ENCODE measurements at places on chromosomes 4 and X.

DNA sequence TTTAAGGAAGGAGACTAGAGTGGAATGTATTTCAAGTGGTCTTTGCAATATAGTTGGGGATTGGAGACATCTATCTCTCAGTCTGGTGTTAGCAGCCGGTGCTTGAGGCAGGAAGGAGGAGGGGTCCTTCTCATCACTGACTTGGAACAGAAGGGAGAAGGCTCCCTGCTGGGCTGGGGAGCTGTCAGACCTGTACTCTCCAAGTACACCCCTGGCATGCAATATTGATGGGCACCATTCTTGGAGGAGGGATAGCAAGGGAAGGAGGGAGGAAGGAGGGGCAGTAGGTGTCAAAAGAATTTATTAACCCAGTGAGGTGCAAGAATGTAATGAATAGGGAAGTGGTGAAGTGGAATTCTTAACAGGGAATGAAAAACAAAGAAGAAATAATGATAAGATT, 338.8 kb downstream of the UNC5C start:
- DNase-seq: no peak

- no peak for DNase-seq
Measured at GRCh38 chr4:118969359-118969758, 80.7 kb downstream of the SYNPO2 start.

DNA sequence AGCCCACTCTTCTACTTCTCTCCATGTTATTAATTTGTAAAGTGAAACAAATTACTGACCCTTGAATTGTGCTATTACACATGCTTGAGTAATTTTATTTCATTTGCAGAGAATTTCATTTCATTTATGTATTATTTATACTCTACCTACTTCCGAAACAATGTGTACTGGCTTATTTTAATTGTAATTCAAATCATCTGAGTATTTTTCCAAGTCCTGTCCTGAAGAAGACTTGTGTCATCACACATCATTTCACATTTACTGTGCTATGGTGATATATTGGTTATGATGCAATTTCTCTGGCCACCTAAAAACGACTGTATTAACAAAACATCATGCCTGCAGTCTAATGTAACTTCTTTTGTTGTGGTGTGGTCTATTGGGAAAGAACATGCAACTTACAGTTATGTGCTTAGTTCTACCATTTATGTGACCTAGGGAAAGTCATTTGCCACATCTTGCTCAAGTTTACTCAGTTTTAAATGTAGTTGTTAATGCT, 384.5 kb downstream of the RPA4 start:
- no peak for DNase-seq

DNA sequence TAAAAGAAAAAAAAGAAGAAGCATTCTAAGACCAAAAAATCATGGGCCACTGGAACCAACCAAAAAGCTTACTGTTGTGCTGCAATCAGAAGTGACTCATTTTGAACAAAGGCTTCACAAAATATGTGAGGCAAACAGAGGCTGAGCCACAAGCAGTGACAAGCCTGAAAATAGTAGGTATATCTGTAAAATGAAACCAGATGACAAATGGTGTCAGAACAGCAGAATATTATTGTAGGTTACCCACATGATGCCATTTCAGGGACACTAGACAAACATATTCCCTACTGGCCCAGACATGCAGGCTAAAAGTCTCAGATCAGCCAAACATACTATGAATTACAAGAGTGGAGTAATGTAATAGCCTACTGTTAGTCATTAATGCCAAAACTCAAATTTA, 1301.8 kb upstream of the DIAPH2 start:
- no peak for DNase-seq

- no peak for DNase-seq
Measured at GRCh38 chrX:8191022-8191421, 20.0 kb upstream of the VCX2 start.

DNA sequence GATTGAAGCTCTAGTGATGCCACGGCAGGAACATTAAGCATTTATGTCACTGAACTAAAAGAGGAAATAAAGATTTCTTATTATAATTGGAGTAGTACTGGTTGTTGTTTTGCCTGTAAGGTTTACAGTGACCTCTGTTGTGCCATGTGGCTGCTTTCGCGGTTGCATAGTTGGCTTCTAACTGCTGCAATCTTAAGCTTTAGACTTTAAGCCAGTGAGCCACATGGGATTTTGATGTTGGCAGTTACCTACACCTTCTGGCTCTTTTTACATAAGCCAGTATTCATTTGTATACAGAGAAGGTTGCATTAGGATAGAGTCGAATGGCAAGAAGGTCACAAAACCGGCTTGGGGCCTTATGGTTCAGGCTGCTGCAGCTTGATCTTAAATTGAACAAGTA, 1311.6 kb downstream of the RAPGEF2 start:
- DNase-seq: no peak

- peak; percentile 59 for DNase-seq
Measured at GRCh38 chrX:24479924-24480323, 14.8 kb downstream of the PDK3 start.

DNA sequence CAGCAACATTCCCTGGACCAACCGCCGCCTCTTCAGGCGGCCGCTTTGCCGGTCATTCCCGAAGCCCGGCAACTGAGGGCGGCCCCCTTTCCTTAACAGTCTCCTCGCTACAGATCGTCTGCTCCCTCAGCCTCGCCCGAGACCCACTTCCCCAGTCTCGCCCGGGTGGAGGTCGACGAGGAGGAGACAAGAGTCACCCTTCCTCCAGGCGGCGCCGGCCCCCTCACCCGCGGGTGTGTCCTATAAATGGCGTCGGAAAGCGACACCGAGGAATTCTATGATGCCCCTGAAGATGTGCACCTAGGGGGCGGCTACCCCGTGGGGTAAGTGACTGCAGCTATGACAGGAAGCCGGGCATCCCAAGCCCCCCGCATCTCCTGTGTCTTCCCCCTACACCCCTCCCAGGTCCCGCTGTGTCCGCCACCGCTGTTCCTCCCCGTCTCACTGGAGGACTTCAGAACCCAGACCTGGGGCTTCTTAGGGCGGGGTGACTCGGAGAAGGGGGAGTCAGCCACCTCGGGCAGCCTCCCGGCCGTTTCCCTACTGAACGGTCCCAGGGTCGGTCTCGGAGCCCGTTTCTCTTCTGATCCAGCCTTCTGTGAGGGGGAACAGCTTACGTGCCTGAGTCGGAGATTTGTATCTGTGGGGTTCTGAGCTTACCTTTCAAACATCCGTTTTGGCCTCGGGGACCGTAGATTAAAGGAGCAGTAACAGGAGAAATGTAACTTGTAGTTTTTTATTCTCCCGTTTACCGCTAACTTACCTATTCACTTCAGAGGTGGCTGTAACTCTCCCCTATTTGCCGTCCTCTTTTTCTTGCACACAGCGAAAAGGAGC, 570 bp downstream of the WDR44 start:
- DNase-seq: peak; percentile 39

GRCh38 chrX:130267956-130268448, 697 bp downstream of the ZNF280C start:
- no peak for DNase-seq

DNA sequence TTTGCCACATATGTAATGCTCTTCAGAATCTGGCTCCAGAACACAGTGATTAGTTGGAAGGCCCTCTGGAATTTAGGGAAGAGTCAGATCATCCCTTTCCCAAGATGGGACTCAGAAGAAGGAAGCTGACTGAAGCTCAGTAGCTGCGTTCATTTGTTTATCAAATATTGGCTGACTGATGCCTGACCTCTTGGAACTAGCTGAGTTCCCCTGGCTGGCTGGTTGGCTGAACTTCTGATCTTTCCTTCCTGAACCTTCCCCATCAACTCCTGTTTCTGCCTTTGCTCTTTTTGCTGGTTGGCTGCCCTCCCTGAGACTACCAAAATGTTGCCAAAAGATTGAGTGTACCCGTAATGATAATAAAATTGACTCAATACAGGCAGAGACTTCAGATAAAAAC, 866.5 kb upstream of the INTU start:
- no peak for DNase-seq

- no peak for DNase-seq
Measured at GRCh38 chr4:184662236-184662635, 12.7 kb downstream of the PRIMPOL start.

- no peak for DNase-seq
Measured at GRCh38 chr4:85050736-85051135, 84.2 kb upstream of the WDFY3 start.

GRCh38 chr4:154590329-154591006, at the start of gene FGA:
FGA (minus strand) TSS chr4:154590742; CDS start chr4:154590687, 55 bp downstream.
- no peak for DNase-seq

DNA sequence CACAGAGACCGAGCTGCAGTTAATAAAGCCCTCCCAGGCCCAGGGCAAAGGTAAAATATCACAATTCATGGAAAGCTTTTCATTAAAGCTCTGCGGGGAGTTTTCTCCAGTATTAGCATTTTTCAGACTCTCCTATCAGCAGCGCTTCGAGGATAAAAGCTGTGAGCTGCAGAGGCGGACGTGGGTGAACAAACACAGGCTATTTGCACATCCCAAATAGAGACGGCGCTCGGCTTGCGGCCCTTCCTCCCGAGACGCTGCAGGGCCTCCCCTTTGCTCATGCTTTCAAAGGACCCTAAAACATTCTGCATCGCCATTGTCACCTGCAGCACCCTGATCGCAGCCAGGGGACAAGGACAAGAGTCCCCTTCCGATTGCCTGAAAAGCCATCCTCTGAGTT, 97.3 kb downstream of the SORCS2 start:
- DNase-seq: no peak

GRCh38 chr4:36322921-36323354, 41.5 kb downstream of the DTHD1 start:
- DNase-seq: peak; percentile 21

DNA sequence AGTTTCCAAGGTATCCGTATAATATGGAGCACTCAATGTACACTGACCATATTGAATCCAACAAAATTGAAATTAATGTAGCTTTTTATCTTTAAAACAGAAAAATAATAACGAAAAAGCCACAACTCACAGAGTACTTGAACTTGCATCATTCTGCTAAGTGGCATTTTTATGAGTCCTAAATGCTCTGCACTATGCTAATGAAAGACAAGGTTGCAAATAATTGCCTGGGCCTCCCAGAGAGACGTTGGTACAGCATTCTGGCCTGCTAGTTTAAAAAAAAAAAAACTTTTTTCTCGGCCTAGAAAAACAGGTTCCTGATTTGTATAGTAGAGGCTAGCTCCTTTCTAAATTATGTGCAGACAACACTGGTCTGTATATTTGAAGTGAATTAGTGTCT, 4.3 kb upstream of the FAM9B start:
- DNase-seq: no peak

- no peak for DNase-seq
Measured at GRCh38 chrX:123489011-123489410, 243.8 kb downstream of the THOC2 start.

DNA sequence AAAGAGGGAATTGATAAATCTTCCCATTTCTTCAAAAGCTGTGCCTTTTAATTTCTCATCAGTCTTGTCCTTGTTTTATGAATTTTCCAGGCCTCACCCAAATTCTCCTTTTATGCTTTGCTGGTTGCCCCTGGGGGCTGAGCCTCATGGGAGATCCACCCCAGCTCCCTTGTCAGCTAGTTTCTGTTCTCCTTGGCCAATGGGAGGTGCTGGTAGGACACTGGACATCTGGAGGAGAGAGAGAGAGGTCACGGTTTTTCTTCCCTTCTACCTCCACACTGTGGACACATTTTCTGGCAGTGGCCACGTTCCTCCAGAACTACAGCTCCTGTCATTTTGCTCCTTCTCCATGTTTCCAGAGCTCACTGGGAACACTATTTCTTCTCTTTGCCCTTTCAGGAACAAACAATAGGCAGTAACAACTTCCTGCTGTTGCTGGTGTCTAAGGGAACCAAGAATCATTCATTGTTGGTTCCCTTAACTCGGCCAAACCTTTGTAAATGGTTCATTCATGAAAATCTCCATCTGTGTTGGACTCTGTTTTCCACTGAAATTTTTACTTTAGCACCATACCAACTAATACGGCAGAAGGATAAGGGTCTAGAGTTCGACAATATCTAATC, 334.5 kb downstream of the GPAT3 start:
- DNase-seq: no peak

DNA sequence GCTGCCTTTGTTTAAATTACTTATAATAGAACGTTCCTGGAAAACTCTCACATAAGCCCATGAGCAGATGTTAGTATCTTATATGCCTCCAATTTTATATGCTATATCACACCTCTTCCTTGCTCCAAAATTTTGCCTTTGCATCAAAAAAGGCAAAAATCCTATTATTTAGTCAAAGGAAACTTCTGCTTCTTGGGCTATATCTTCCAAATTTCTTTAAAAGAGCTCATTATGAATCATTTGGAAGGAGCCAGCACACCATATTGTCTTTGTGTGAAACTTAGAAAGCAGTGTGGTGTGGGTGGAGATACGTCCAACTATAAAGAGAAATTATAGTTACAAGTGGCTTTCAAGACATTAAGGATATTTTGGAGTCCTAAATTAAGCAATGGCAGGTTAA, 35.7 kb downstream of the NHS start:
- no peak for DNase-seq

DNA sequence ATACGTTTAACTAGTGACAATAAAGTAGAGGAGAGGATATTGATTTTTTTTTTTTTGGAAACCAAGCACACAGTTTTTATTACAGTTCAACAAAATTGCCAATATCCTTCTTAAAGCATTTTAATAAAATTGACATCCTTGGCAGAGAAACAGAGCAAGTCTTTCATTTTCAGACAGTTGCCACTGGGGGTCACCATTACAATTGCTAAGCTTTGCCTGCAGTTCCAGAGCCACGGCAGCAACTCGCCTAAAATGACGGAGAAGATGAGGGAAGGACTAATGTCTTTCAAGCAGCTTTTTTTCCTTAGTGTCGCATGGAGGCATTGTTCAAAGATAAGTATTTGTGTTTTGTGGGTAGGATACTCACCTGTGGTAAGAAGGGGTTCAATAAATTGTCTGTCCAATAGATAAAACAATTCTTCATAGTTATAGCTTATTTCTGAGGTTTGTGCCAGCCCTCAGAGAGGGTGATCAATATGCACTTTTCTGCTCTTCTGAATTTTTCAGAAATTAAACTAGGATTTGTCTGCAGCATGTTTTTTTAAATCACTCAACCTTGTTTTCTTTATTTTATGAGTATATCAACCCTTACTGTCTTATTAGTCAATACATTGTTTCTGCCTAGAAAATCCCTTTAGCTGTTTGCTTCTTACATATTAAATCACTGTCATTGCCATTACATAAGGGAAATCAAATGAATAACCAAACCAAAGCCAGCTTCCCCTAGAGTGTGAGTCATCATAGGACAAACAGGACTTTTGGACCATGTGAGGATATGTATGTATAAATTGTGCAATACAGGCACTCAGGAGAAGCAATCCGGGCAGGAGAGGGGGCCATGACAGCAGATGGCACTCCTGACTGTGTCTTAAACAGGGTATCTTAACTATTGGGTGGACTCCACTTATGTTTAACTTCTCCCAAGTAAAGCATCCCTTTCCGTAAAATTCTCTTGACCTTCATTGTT, 508.1 kb upstream of the ARX start:
- DNase-seq: no peak

DNA sequence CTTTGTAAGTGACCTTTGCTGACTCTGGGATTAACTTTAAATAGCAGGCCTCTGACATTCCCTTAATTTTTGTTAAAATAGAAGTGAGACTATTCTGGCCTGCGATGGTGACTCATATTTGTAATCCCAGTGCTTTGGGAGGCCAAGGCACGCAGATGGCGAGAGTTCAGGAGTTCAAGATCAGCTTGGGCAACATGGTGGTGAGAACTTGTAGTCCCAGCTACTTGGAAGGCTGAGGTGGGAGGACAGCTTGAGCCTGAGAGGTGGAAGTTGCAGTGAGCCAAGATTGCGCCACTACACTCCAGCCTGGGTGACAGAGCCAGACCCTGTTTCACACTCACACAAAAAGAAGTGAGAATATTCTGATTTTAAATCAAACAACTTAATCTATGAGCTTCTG, 27.3 kb downstream of the ZNF330 start:
- no peak for DNase-seq

All from activated T-cell treated with anti-CD3 and anti-CD28 coated beads, Interleukin-2, amount 50 U/mL, for 4 hours (primary cell).